WTC11 (cell line): ENCODE measurements at places on chromosomes 16 and 17.

- no peak for DNase-seq
These were observed 20.2 kb upstream of the ENDOV start for GRCh38 chr17:80394629-80395216.

DNA sequence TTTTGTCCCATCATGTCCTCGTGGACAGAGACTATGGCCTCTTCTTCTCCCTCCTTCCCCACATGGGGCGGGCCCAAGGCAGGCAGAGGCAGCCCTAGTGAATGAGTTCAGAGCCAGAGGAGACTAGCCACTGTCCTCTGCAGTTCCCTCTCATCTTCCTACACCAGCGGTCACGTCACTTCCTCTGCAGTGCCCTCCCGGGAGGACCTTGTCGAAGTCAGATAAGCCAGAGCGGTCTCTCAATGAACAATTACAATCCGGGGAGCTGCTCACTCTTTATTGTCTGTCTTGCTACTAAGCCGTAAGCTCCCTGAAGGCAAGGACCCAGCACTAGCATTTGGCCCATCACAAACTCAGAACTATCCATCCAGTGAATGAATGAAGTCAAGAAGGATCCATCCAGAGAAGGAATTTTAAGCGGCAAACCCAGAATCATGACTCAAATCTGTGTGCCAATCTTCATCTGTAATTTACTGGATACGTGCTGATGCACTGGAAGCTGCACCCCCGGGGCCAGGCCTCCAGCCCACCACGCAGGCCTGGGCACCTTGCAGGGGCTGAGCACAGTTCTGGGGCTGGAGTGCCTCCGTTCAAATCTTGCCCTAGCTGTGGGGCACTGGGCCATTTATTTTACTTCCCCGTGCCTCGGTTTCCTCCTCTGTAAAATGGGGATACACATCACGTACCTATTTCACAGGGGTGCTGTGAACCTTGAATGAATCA is 18.1 kb downstream of the ZNF423 start:
- DNase-seq: no peak

GRCh38 chr16:57372372-57373116 is at the start of gene CX3CL1:
Gene CX3CL1, plus strand, starts transcription at chr16:57372490. Its CDS starts 79 bp downstream, at chr16:57372569.
- DNase-seq: peak; percentile 68

- no peak for DNase-seq
These were observed 941 bp upstream of the MRPS34 start for GRCh38 chr16:1773703-1774447.

GRCh38 chr16:27225536-27226360 is 22.4 kb downstream of the KDM8 start:
- DNase-seq: no peak

DNA sequence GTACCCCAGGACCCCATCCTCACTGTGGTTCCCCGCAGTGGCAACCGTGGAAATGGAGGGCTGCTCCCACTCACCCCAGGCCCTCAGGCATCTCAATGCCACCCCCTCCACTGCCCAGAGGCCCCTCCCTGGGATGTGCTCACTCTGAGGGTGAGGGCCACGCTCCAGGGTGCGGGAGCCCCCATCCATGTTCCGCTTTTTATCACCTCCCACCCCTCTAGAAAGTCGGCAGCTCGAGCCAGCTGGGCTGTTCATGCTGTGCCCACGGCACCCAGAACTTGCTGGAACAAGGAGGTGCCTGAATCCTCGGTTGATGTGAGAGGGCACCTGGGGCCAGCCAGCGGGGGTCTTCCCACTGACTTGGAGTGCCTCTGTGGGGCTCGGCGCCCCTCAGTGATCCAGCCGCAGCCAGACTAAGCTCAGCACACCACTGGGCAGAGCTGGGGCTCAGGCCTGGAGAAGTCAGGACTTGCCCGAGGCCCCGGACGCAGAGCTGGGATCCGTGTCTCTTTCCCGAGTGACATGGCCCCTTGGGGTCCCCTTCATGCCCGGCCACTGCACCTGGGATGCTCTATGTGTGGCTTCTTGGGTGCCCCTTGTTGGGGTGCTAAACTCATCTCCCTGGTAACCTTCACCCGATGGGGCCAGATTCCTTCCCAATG is 143.1 kb upstream of the GSE1 start:
- no peak for DNase-seq

GRCh38 chr16:77944631-77945030 is 77.7 kb upstream of the CLEC3A start:
- no peak for DNase-seq

DNA sequence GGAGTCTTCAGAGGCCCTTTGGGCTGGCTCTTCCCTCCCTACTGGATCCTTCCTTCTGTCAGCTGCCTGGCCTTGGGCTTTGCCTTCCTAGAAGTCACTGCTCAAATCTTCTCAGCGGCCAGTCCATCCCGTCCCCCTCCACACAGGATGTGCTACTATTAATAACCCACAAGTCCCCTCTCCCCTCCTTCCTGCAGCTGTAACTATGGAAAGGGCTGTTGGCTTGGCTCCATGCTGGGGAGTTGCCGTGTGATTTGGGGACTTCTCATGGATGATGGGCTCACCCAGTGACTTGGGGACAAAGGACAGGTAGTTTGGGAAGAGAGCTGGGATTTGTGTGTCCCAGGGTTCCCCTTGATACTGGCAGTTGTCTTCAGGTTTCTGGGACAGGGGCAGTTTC is 19.4 kb downstream of the TMEM94 start:
- no peak for DNase-seq

GRCh38 chr17:82213251-82214011 is 789 bp upstream of the CCDC57 start:
- no peak for DNase-seq

- no peak for DNase-seq
These were observed 12.2 kb upstream of the CCL5 start for GRCh38 chr17:35892091-35893035.

GRCh38 chr16:85544668-85545067 is 68.5 kb upstream of the GSE1 start:
- no peak for DNase-seq

DNA sequence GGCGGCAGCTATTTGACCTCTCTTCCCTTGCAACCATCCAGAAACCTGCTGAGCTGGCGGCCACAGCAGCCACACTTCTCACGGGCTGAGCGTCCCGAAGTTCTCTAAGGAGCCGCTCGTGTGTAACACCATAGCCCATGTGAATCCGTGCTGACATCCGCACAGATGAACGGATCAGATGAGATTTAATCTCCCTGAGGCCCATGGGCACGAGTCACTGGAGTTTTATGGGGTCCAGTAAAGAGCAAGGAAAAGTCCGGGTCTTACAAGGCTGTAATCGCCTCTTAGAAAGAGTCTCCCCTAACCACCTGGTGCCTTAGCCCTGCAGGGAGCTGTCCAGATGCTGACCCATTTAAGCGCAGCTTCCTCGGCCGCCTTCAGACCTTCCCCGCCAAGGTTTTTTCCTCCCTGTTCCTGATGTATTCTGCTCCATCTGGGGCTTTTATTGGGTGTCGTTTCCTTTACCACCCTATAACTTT is 5.5 kb upstream of the CACNG5 start:
- peak; percentile 74 for DNase-seq

GRCh38 chr17:53061446-53061845 is 761.3 kb upstream of the KIF2B start:
- peak; percentile 42 for DNase-seq

- DNase-seq: peak; percentile 52
These were observed at the start of gene SLC5A10 for GRCh38 chr17:18951941-18952842. Gene SLC5A10, plus strand, starts transcription at chr17:18952165. Its CDS starts 41 bp downstream, at chr17:18952206.

GRCh38 chr17:75672011-75672410 is 4.9 kb downstream of the SAP30BP start:
- no peak for DNase-seq

GRCh38 chr17:13114601-13115031 is 96.8 kb upstream of the ELAC2 start:
- DNase-seq: peak; percentile 69

DNA sequence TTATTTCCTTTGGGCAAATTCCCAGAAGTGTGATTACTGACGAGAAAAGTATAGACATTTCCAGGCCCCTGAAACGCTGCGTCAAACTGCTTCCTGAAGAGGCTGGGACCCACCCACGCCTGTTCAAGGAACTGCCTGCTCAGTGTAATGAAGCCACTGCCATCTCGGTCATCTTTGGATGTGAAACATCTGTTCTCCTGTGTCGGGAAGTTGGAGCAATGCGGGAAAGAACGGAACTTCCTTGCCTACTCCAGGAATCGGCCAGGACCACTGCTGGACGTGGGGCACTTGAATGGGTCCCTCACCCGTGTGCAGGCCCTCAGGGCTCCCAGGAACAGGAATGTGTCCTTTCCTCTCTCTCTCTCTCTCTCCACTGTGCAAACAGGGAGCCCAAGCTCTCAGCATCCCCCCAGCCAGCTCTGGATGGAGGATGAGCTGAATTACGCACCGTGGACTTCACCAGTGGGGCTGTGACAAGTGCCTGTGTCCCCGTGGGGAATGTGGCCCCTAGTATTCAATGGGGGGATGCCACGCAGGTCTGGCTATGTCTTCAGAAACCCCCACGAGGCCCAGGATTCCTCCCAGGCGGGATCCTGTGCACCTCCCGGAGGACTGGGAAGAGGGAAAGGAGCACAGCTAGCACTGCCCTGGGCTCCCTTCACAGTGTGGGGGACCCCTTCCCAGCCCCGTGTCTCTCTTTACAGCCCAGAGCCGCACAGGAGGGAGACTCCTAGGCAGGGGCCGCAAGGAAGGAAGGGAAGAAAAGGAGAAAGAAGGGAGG is 18.3 kb upstream of the LITAF start:
- no peak for DNase-seq

- DNase-seq: no peak
These were observed 56.9 kb downstream of the PIGL start for GRCh38 chr17:16273929-16274339.

GRCh38 chr17:82022310-82022980 is at the start of gene CENPX:
Gene CENPX, minus strand, starts transcription at chr17:82022878. Its CDS starts 17 bp downstream, at chr17:82022861.
- no peak for DNase-seq

GRCh38 chr16:89821438-89822187 is 5.2 kb upstream of the FANCA start:
- DNase-seq: no peak

GRCh38 chr17:83199500-83200201 is 120.2 kb downstream of the METRNL start:
- peak; percentile 2 for DNase-seq

DNA sequence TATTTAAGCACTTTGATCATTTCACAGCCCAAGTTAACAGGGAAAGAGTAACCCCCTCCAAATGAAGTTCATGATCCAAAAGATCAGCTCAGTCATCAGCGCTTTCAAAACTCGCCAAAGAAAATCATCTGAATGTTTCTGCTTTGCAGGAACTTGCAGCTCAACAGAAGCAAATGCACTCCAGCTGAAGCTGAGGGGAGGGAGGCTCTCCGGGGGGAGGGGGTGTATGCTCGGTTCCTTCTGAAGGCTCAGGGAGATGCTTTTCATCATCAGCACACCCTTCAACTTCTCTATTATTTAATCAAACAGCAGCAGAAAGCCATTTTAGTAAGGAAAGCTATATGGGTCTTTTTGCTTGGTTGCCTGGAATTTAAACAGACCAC is 24.4 kb upstream of the ERN1 start:
- no peak for DNase-seq

DNA sequence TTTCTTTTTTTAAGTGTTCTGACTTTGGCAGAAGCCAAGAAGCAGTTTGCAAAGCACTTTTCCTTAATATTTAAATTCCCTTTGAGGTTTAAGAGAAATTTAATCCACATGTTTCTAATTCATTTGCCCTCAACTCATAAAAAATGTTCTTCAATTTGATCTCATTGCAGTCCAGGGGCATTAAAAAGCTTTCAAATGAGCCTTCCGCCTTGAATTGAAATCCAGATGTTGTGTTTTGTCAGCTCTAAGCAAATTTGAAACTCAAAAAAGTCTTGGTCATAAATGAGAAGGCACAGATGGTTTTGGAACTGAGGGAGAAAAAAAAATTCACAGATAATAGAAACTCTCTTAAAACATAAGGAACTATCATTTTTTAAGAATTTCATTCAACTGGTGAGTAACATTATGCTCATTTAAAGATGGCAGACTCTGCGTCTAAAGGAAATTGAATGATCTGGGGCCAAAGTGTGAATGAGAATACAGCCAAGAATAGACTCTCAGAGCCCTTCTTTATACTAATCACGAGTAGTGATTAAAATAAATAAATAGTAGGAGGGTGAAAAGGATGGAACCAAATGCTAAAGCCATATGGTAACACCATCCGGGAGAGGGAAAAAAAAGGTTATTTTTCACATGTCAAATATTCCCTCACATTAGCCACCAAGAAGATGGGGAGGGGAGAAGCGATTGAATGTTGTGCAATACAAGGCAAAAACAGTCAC is 1304.7 kb downstream of the CDH8 start:
- DNase-seq: no peak

- DNase-seq: no peak
These were observed 709 bp upstream of the MRPL28 start for GRCh38 chr16:370979-371514.

GRCh38 chr17:64240741-64241347 is 22.2 kb downstream of the TEX2 start:
- no peak for DNase-seq

- peak; percentile 48 for DNase-seq
These were observed 430 bp downstream of the AMFR start for GRCh38 chr16:56424791-56425438.

DNA sequence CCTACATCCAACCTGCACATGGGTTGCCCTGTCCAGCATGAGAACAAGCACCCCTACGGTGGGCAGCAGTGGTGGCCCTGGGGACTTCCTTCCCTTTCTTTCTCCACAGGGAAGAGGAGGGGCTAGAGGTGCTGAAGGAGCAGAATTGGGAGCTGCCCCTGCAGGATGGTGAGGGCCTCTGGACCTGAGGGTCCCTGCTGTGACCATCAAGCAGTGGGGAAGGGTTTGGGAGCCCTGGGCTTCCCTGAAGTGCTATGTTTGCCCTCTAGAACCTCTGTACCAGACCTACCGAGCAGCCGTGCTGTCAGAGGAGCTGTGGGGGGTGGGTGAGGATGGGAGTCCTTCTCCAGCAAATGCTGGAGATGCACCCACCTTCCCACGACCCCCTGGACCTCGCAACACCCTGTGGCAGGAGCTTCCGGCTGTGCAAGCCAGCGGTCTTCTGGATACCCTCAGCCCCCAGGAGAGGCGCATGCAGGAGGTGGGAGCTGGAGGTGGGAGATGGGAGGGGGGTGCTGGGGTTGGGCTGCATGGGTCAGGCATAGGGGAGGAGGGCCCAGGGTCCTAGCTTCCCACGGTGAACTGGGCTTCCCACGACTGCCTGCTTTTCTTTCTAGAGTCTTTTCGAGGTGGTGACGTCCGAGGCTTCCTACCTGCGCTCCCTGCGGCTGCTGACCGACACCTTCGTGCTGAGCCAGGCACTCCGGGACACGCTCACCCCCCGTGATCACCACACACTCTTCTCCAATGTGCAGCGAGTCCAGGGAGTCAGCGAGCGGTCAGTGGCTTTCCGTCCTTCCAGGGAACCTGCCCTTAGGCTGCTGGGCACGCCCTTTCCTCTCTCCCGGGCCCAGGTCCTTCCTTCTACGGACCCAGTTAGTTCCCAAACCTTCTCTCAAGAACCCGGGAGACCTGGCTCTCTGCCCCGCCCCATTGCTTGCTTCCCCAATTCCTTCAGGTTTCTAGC is 5.0 kb downstream of the ARHGEF15 start:
- peak; percentile 35 for DNase-seq

GRCh38 chr17:35132099-35132498 is 10.0 kb downstream of the NLE1 start:
- no peak for DNase-seq

GRCh38 chr16:49639739-49640431 is 216.0 kb downstream of the ZNF423 start:
- peak; percentile 51 for DNase-seq
